ENCODE measurements at places on chromosomes 4 and X.

DNA sequence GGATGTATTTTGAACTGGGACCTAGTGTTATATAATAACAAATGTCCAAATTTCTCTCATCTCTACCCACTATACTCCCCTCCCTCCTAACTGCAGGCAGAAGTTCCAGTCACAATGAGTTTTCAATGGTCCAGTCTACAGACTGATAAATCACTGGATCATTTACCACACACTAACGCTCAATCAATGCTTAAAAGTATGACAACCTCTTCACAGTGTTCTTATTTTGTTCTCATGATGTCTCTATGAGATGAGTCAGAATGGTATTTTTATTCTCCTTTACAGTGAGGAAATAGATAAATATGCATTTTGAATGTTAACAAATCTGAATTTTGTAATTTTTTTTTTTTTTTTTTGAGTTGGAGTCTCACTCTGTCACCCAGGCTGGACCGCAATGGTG, 83.7 kb upstream of the ETNPPL start:
- DNase-seq, result no peak

DNA sequence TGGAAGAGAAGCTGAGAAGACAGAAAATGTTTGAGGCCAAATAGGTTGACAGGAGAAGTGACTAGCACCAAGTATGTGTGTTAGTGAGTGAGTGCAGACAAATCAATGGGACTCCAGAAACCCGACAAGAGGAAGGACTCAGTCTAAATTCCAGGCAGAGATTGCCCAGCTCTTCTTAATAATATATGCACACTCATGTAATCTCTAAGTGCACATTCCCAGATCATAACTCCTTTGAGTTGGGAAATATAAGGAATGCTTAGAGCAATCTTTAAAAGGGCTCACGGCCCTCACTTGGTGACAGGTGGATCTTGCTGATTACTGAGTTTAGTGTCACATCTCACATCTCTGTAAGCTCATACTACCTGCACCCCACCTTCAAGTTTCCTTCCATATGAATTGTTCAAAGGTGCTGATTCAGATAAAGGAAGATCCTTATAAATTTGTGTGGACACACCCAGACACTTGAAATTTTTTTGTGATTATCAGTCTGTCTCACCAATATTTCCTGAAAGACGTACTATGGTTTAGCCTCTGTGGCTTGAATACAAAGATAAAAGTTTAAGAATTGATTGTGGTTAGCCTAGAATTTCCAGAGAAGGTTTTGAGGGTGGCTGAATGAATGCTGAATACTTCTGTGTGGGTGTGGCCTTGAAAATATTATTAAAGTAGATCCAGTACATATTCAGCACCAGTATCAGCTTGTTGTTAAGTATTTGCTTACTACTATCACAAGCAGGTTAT, 205.1 kb upstream of the UGT8 start:
- DNase-seq, result no peak

- no peak for DNase-seq
Observed at GRCh38 chr4:7156761-7157488, 35.4 kb upstream of the SORCS2 start.

GRCh38 chrX:66633541-66633940, 5.3 kb downstream of the EDA2R start:
- DNase-seq, result no peak

DNA sequence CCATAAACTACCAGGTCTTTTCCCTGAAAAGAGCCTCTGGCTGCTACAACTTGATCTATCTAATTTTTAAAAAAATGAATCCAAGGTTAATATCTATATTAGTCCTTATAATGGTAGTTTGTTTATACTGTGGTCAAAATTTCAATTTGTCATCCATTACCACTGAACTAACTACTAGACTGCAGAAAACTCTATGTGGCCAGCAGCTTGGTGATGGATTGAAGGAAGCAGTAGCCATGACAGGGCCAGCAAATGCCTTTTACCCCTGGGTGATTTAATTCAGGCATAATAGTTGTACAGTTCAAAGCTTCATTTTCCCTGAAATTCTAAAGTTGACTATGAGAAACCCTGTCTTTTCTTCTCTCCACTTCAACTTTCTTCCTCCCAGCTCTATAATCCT, 30.4 kb upstream of the PPARGC1A start:
- no peak for DNase-seq

- DNase-seq, result no peak
Observed at GRCh38 chr4:172495769-172496168, 672.8 kb upstream of the GALNT7 start.

- no peak for DNase-seq
Observed at GRCh38 chr4:134313591-134313990, 112.0 kb upstream of the PABPC4L start.

- peak; percentile 4 for DNase-seq
Observed at GRCh38 chrX:9233141-9233540, 199.2 kb upstream of the FAM9B start.

DNA sequence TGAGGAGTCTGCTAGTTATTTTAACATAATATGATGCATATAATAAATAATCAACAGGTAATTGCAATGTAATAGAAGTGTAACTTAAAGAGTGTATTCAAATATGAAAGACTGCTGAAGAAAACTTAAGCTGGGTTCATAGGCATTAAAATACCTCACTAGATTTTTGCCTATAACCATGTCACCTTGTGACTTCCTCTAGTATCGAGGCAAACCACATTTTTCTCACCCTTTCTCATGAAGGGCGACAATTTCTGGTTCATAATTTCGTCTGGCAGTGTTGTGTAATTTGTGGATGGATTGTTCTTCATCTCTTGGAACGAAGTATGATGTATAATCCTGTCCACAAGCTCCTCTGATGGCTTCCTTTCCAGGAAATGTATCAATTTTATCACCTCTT, 16.0 kb downstream of the SULT1E1 start:
- no peak for DNase-seq

GRCh38 chr4:119329835-119330620, 8.1 kb upstream of the FABP2 start:
- no peak for DNase-seq

DNA sequence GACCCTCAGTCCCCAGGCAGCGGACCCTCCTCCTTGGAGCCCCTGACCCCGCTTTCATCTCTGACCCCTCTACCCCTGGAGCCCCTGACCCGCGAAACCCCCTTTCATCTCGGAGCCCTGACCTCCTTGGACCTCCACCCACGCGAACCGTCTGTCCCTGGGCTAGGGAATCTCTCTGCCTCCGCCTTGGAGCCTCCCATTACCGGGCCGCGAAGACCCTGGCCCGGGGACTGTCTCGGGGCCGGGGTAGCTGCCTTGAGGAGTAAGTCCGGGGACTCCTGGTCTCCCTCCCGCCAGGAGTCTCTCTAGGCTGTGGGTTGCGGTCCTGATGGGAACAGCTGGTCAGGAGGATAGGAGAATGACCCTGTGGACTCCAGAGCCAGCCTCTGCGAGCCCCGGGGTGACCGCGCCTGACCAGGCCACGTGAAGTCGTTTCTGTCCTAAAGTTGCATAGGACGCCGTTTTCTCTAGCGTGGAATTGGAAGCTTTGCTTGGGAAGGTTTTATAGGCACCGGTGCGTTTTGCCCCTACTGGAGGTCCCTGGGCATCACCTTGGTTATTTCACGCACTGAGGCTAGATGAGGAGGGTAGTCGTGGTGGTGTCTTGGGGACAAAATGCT, 824 bp downstream of the TBC1D14 start:
- no peak for DNase-seq

- DNase-seq, result no peak
Observed at GRCh38 chrX:151167791-151168345, 8.5 kb upstream of the GPR50 start.

- DNase-seq, result no peak
Observed at GRCh38 chrX:28599957-28600356, 12.7 kb downstream of the IL1RAPL1 start.

DNA sequence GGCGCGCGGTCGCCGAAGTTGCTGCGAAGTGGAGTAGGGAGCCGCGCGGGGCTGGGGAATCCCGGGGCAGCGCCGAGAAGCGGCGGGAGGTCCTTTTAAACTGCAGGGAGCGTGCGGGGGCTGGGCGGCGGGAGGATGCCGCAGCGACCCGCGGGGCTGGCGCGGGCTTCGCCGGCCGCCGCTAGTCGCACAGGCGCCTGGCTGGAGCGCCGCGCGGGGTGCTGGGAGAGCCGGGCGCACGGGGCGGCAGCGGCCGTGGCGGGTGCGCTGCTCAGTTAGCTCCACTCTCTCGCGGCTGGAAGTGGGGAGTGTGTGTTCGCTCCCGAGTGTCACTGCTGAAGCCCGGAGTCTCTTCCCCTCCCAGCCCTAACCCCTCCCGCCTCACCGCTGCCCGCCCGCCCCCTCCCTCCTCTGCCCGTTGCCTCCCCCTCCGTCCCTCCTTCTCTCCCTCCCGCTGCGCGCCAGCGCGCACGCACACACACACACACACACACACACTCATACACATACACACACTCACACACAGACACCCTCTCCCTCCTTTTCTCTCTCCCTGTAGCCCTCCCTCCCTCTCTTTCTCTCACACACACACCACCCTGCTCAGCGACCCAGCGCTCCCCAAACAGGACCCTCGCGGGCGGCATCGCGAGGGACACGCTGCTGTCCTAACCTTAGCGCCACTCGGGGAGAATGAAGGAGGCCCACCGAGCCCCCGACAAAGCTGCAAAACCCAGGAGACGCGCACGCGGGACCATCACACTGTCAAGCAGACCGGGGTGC, at the start of gene NDNF:
Gene NDNF (minus strand): TSS at position 312 of the 780 bp plus-strand sequence. CDS start 26,698 bp downstream, outside the sequence.
- DNase-seq, result peak; percentile 59

DNA sequence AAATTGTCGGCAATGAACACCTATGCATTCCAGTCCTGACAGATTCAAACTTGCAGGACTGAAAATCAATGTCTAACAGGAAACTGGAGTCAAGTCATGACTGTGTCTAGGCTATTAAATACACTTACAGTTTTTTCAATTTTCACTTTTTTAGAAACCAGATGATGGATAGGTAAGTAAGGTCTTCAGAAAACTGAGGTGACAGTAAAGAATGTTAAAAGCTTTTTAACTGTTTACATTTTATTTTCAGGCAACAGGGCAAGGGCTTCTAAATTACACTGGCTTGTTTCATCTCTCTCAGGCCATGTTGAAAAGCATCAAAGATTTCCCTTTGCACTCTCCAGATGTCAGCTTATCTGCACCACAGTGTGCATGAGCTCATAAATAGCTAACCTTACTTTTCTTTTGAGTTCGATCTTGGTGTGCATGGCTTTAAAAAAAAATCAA, 65.2 kb downstream of the SEC24D start:
- no peak for DNase-seq

- DNase-seq, result no peak
Observed at GRCh38 chr4:113718252-113718651, 43.3 kb downstream of the CAMK2D start.

GRCh38 chr4:31964685-31965084, 1244.5 kb downstream of the PCDH7 start:
- no peak for DNase-seq

- DNase-seq, result no peak
Observed at GRCh38 chr4:150192986-150193385, 114.7 kb downstream of the DCLK2 start.

- DNase-seq, result no peak
Observed at GRCh38 chr4:168507178-168507815, 10.4 kb downstream of the PALLD start.

GRCh38 chrX:37712458-37712857, 26.9 kb downstream of the XK start:
- no peak for DNase-seq

DNA sequence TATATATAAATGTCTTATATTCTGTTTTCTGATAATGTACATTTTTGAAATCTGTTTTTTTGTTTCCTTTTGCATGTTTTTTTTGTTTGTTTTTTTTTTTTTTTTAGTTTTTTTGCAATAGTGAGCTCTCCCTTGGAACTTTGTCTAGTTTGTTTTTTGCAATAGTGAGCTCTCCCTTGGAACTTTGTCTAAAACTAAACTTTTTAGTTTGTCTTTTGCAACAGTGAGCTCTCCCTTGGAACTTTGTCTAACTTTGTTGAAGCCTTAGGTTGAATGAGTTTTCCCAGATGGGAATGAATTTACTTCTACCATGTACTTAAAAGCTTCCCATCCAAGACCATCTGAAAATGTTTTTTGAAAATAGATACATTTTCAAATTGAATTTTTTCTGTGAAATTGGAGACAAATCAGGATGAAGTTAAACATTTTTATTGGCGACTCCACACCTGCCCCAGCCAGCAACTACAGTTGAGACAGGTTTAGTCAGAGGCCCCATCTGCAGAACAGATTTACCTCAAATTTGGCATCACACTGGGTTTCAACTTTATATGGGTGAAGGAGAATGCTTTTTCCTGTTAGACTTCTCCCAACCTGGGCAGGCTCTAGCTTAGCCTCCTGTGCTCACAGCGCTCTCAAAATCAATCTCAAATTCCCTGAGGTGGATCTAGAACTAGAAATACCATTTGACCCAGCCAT, 16.0 kb downstream of the SLC9B2 start:
- no peak for DNase-seq

GRCh38 chrX:47160781-47161180, 15.8 kb downstream of the RBM10 start:
- DNase-seq, result no peak

GRCh38 chr4:11650801-11651596, 222.3 kb upstream of the HS3ST1 start:
- peak; percentile 31 for DNase-seq

GRCh38 chrX:14941301-14941700, 68.1 kb downstream of the MOSPD2 start:
- no peak for DNase-seq

- DNase-seq, result no peak
Observed at GRCh38 chrX:115581759-115582615, 21.0 kb downstream of the PLS3 start.

GRCh38 chr4:24382381-24382780, 202.0 kb downstream of the DHX15 start:
- no peak for DNase-seq

DNA sequence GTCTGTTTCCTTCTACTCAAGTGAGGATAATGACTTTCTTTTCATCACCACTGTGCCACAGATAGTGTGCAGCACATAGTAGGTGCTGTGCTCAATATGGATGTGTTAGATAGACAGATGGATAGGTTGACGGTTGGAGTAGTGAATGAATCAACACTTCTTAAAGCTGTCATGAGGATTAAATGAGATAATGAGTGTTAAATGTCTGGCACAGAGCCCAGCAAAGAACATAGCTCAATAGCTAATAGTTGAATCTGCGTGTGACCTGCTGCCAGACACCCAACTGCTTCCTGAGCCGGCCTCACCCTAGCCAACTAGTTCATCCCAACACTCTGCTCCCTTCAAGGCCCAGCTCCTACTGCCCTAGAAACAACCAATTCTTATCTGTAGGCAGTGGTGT, 67.7 kb upstream of the PJA1 start:
- DNase-seq, result no peak

- DNase-seq, result no peak
Observed at GRCh38 chr4:7041801-7042502, 1.2 kb upstream of the TADA2B start.

- no peak for DNase-seq
Observed at GRCh38 chr4:771464-771863, 54.5 kb downstream of the CPLX1 start.

All from left kidney (tissue), 8 donors.